Hepatocyte (in vitro differentiated cells): ENCODE measurements at places on chromosomes 16 and 17. TPM values are rescaled to one million over a fixed set of nuclear protein-coding genes. Genes with fewer than 3 reads are reported as not detected.

DNA sequence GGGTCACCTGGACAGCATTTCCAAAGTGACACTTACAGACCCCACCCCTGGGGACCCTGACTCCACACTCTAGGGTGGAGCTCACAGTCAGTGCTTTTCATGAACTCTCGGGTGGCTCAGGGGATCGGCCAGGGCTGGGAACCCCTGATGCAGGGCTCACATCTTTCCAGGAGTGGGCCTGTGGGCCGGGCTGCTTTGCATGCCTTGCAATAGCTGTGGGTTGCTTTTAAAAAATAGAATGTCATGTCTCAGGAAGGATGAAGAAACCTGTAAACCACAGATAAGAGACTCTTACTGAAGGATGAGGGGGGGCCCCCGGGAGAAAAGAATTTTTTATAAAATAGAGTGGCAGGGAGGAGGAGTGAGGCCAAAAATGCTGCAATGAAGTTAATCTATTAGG is 40.2 kb downstream of the RBFOX3 start:
- DNase-seq = no peak

DNA sequence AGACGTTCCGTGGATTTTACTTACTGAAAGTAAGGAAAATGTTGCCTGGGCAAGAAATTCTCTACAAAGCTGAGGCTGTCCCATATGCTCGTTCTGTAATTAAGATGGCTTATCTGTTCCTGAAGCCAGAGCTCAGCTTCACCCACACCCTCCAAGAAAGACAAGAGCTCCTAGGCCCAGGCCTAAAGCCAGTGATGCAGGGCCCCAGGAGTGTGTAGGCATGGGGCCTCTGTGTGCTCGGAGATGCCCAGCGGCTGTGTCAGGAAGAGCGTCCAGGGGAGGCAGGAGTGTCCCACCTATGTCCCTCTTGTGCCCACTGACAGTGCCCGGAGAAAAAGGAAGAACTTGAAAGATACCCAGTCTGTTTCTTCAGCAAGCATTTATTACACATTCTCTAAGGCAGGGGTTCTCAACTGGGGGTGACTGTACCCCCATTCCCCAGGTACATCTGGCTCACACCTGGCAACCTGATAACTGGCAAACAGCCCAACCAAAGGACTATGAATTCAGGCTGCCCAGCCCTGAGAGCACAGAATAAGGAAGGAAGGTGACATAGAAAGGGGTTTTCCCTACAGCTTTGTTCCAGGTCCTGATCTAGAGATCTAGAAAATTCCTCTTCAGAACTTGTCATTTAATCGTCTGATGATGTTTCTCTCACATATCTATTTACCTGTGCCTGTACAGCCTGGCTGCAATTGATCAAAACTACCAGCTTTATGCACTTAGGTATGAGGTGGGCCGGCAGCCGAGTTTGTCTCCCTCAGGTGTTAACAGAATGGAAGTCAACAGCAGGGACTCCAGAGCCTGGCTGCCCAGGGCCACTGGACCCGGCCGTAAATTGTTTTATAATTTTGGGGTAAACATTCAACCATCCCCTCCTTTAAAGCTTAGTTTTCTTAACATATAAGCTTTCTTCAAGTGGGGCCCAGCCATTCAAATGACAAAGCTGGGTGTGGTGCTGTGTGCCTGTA is 12.0 kb downstream of the SNN start:
- no peak for DNase-seq

DNA sequence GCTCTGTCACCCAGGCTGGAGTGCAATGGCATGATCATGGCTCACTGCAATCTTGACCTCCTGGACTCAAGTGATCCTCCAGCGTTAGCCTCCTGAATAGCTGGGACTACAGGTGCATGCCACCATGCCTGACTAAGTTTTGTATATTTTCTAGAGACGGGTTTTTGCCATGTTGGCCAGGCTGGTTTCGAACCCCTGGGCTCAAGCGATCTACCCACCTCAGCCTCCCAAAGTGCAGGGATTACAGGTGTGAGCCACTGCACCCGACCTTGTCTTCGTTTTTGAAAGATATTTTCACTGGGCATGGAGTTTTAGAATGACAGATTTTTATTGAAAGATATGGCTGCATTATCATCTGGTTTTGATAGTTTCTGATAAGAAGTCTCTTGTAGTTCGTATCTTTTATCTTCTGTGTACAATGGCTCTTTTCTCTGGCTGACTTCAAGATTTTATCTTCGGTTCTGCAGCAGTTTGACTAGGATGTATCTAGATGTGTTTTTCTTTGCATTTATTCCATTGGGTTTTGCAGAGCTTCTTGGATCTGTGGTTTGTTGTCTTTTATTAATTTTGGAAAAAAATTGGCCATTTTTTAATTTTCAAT is 14.6 kb downstream of the ADGRG5 start:
- DNase-seq = no peak

DNA sequence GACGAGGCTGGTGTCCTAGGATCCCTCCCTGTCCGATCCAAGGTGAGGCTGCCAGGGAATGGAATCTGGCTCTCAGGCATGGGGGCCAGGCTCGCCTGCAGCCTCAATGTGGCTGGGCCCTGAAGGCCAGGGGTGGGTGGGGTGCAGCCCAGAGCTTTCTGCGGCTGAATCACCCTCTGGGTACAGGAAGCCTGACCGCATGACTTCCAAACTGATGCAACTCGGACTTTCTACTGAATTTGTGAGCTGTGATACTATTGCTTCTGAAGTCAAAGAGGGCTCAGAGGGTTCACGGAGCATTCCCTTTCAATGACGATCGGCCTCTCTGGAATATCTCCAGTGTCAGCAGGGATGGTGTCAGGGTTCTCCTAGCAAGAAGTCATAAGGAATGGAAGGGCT is 123.7 kb downstream of the METRNL start:
- peak; percentile 53 for DNase-seq

DNA sequence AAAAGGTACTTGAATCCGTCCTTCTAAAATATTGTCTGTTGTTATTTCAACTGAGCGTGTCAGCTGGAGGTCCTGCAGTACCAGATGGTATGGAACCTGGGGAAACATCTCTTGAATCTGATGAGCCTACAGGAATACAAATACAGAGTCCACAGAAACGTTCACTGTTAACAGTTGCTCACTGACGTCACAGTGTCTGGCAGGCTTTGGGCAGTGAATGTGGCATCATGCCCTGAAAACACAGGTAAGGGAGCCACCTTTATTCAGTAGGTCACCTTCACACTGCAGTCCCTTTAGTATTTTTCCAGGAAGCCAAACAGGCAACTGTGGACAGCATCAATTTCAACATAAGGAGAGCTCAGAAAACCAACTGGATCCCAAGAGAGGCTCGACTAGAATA is 56.1 kb downstream of the AMFR start:
- DNase-seq = no peak

GRCh38 chr17:15171167-15172047 is 93.7 kb downstream of the PMP22 start:
- DNase-seq = peak; percentile 85

DNA sequence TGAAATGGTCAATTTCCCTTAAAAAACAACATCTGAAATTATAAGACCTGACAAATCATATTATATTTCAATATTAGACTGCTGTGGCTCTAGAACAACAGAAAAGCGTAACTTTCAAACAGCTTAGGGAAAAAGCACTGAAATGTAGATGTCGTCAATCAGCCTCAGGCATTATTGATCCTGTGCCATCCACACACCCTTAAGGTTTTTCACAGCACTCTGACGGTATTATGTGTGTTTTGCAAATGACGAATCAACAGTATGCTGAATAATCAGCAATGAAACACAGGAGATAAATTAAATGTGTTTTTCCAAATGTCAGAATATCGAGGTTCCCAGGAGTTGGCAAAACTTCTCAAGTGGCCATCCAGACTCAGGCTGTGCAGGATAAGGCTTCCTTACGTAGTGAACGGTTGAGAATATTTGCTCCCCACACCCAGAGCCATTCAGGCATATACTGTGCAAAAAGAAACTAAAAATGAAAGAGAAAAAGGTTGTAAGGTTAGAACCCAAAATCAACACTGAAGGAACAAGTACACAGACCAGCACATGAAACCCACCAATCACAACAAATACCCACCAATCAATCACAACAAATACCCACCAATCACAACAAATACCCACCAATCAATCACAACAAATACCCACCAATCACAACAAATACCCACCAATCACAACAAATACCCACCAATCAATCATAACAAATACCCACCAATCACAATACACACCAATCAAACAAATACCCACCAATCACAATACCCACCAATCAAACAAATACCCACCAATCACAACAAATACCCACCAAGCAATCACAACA is 7.7 kb upstream of the MBTPS1 start:
- DNase-seq = no peak

DNA sequence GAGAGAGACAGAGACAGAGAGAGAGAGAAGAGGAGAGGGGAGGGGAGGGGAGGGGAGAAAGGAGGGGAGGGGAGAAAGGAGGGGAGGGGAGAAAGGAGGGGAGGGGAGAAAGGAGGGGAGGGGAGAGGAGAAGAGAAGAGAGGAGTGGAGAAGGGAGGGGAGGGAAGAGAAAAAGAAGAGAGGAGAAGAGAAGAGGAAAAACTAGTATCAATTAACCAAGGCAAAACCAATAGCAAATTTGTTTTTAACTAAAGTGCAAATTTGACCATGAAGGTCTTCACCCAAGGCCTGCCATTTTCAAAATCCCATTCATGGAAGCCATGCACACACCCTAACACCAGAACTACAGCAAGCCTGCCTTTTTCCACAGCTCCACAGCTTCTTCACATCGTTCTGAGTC is 16.6 kb downstream of the GRIN2A start:
- no peak for DNase-seq

- DNase-seq = no peak
These were observed 2.2 kb upstream of the BAHCC1 start for GRCh38 chr17:81392909-81393654.

DNA sequence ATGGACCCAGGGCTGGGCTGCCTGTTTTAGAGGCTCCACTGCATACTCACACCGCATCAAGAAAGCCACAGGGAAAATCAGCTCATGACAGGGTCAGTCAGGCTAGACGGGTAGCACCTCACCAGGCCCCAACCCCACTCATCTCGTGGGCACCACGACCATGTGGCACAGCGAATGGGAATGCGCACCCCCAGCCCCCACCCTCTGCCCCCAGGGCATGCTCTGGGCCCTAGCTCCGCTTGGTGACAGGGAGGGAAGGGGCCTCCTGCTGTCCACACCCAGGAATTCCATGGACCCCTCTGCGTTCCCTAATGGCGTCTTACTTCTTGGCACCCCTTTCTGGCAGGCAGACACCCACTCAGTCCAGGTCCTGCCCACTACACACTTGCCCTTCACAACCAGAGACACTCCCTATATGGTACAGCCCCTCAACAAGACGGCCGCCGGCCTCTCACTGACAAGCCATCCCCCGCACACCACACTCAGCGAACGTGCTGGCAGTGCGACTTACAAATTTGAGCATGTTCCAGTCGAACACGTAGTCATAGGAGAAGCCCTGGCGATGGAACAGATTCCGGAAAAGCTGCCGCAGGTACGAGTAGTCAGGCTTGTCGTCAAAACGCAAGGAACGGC is 22.1 kb downstream of the SLC16A3 start:
- no peak for DNase-seq

DNA sequence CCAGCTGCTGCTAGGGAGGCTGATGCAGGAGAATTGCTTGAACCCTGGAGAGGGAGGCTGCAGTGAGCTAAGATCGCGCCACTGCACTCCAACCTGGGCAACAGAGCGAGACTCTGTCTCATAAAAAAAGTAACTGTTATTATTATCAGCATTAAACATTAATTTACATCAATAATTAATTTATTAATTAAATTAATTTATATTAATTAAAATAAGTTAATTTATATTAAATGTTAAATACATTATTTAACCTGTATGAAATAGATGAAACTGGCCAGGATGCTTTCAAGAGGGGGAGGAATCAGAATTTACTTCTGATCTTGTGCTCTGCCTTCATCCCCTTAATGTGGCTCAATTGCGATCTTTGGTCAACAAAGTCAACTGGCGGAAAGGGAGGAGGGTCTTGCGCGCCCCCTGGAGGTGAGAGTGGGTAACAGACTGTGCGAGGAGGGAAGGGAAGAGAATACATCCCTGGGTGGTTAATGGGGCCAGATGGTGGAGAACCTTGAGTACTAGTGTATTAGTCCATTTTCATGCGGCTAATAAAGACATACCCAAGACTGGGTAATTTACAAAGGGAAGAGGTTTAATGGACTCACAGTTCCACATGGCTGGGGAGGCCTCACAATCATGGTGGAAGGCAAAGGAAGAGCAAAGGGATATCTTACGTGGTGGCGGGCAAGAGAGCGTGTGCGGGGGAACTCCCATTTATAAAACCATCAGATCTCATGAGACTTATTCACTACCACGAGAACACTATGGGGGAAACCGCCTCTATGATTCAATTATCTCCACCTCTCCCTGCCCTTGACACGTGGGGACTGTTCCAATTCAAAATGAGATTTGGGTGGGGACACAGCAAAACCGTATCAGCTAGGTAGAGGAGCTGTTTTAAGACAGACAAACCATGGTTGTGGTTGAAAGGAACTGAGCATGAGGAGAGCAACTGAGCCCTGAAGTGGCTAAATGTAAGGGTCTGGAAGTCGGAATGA is 15.7 kb upstream of the CPPED1 start:
- DNase-seq = peak; percentile 63

GRCh38 chr17:8005357-8005756 is 2.9 kb downstream of the GUCY2D start:
- no peak for DNase-seq

- DNase-seq = no peak
These were observed 100.9 kb downstream of the C16orf95 start for GRCh38 chr16:87216148-87216840.

DNA sequence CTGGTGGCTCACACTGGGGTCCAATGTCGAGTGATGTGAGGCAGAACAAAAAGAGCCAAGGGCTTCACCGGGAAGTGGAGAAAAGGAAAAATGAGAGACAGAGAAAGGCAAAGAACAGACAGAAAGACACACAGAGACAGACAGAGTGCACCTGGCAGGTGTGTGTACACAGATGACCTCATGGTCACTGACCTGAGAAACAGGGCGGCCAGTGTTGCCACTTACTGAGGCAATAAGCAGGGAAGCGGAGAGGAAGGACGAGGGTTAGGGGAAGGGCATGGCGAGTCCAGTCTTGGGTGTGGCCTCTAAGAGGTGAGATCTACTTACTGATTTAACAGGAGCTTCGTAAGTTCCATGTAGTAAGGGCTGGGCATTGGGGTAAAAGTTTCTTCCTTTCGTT is 7.5 kb downstream of the GINS2 start:
- DNase-seq = peak; percentile 39

DNA sequence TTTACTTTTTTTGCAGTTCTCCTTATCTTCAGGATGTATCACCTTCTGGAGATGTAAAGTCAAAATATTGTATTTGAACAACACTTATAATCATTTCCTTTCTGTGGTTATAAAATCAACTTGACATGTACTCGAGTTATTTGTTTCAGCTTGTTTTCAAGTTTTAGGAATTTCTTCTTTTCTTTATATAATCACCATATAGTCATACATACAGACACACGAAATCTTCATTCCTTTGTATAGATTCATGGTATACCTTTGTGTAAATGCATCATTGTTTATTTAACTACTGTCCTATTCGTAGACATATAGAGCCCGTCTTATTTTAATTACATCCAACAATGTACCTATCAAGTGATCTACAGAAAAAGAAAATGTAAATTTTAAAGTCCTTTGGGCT is 40.1 kb downstream of the CMC2 start:
- no peak for DNase-seq

GRCh38 chr16:81582655-81583441 is 138.2 kb downstream of the CMIP start:
- DNase-seq = no peak

Gene OR1A1
- polyA plus RNA-seq = not detected in 2 replicates

Gene MPP3
- 5.1 and 10.9 TPM in 2 replicates for polyA plus RNA-seq

Gene TMC5
- polyA plus RNA-seq = 3.3 and 4.0 TPM in 2 replicates

Gene SLC6A2
- polyA plus RNA-seq = 0.28 TPM in 1 of 2 replicates, not detected in the other

Gene SKA2
- polyA plus RNA-seq = 27.0 TPM in 2 replicates

Gene GDPD3
- 5.4 and 11.2 TPM in 2 replicates for polyA plus RNA-seq

Gene FTO
- 37.9 and 46.8 TPM in 2 replicates for polyA plus RNA-seq

Gene GRIN2C
- 0.13 and 0.27 TPM in 2 replicates for polyA plus RNA-seq

Gene KRTAP1-4
- polyA plus RNA-seq = not detected in 2 replicates
